ENCODE measurements at places on chromosomes 2 and 18.
A peak's percentile ranks its signal among the peaks of the same experiment; 100 is the strongest.

- no peak for DNase-seq
Observed at GRCh38 chr2:148031152-148031551, 10.3 kb downstream of the MBD5 start.

GRCh38 chr18:74994502-74995418 lies 214.2 kb downstream of the PTGR3 start:
- DNase-seq: no peak

- DNase-seq: no peak
Observed at GRCh38 chr2:121965661-121966060, 210.2 kb downstream of the TSN start.

- DNase-seq: peak; percentile 11
Observed at GRCh38 chr18:2104620-2105462, 466.5 kb downstream of the METTL4 start.

- DNase-seq: no peak
Observed at GRCh38 chr2:234146087-234146826, 95.8 kb downstream of the SPP2 start.

DNA sequence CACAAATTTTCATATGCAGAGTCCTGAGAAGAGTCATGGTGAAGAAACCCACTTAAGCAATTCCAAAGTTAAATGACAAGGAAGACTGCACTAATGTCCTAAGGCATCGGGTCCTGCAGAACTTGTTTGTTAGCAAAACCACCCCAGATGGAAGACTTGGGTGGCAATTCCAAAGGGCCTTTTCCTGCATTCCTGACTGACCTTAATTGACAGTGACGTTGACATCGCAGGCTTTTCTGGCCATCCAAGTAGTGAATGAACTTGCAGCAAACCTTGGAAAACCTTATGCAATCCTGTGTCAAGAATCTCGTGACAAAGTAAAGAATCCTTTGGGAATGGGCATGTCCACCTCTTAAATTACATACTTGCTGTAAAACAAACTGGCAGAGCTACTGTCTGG lies 112.5 kb upstream of the SH3BP4 start:
- no peak for DNase-seq

DNA sequence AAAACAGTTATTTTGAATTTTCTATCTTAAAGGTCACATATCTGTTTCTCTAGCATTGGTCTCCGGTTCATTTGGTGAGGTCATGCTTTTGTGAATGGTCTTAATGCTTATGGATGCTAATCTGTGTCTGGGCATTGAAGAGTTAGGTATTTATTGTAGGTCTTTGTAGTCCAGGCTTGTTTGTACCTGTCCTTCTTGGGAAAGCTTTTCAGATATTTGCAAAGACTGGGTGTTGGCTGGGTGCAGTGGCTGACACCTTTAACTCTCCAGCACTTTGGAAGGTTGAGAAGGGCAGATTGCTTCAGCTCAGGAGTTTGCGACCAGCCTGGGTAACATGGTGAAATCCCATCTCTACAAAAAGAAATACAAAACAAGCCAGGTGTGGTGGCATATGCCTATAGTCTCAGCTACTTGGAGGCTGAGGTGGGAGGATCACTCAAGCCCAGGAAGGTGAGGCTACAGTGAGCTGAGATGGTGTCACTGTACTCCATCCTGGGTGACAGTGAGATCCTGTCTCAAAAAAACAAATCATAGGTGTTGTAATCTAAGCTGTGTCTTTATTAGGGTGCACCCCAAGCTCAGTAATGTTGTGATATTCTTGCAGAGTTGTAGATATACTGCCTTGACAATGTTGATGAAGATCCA lies 82.3 kb downstream of the FAM117B start:
- DNase-seq: no peak

GRCh38 chr2:219441451-219442255 lies 7.0 kb downstream of the SPEG start:
- DNase-seq: peak; percentile 26

- DNase-seq: no peak
Observed at GRCh38 chr2:175253871-175254270, 72.4 kb upstream of the ATP5MC3 start.

- no peak for DNase-seq
Observed at GRCh38 chr2:210660-211059, 53.2 kb downstream of the SH3YL1 start.

DNA sequence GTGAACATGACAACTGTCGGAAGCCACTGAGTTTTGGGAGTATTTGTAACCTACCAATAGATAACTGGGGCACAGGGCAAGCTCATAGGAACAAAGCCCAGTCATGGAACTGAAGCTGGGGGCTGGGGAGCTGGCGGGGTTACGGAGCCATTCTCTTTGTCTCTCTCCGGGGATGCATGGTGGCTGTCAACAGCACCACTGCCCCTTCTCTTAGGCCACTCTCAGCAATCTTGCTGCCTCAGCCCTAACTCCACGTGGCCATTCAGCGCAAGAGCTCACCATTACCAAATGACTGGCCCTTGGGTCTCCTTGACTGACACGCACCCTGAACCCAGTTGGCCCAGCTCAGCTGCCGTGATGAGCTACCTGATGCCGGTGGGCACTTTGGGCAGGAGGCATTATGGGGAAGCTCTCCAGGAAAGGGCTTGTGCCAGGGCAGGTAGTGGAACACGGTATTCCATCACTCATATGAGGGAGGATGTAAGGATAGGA lies 33.6 kb upstream of the ODC1 start:
- DNase-seq: no peak

DNA sequence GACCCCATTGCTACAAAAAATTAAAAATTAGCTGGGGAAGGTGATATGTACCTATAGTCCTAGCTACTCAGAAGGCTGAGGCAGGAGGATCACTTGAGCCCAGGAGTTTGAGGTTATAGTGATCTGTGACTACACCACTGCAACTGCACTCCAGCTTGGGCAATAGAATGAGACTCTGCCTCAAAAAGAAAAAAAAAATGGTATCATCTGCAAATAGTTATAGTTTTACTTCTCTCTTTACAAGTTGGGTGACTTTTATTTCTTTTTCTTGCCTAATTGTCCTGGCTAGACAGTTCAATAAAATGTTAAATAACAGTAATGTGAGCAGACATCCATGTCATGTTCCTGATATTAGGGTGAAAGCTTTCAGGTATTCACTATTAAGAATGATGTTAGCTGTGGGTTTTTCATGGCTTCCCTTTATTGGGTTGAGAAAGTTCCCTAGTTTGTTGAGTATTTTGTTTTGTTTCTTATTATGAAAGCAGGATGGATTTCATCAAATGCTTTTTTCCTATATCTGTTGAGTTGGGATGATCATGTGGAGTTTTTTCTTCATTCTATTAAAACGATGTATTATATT lies 24.9 kb upstream of the ACOXL start:
- DNase-seq: no peak

- no peak for DNase-seq
Observed at GRCh38 chr2:102872388-102872787, 110.6 kb downstream of the TMEM182 start.

GRCh38 chr18:79136742-79137141 lies 67.5 kb downstream of the ATP9B start:
- DNase-seq: no peak

DNA sequence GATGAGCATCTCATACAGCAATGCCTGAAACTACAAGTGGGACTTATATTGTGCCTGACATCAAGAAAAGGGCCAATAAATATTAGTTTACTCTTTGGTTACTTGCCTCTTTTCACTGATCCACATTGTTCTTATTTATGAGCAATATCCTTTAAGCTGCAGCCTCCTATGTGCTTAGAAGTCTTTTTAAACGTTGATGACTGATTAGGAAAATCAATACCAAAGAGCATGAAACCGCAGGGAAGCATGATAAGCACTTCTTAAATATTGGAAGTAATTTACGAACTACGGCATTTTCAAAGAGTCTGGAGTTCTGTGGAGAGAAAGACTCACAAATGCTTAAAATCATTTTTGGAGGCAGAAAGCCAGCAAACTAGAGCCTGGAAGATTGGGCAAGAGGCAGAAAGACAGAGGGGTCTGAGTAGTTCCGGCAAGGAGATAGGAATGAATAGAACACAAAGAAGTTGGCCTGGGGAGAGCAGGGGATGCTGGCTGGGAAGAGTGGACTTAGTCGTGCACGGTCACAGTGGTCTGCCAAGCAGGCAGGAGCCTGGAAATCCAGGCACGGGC lies 122.6 kb upstream of the NOSTRIN start:
- DNase-seq: no peak

DNA sequence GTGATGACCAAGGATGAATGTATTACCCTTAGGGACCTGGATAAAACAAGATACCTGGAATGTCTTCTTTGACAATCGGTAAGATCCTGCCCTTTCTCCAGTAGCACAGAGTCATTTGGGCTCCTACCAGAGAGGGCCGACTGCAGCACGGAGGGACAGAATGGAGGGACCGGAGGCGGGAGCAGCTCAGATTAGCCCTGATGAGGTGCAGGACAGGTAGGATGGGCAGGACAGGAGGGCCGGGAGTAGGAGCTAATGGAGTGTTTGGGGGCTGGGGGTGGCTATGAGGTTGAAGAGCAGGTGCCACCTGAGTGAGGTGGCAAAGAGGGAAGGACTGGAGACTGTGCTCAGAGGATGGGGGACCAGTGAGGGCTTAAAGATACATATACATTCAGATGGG lies 9.9 kb upstream of the PRELID3A start:
- DNase-seq: no peak

GRCh38 chr2:48691935-48692691 lies 63.4 kb downstream of the LHCGR start:
- no peak for DNase-seq

DNA sequence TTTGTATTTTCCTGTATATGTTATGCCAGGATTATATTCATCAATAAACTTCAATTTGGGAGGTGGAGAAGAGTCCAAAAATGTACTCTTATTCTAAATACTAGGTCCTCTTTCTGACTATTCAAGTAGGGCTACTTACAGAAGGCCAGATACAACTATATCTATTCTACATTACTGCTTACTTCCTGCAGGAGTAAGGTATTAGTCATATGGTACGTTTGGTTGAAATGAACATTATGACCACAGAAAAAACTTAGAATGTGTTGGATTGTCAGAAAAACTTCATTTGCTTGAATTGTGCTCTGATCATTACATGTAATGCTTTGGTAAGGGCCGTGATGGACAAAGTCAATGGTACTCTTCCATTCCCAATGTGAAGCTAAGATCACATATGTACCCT lies 35.0 kb downstream of the STAT4 start:
- no peak for DNase-seq

- DNase-seq: no peak
Observed at GRCh38 chr18:32333781-32334180, 136.9 kb downstream of the GAREM1 start.

DNA sequence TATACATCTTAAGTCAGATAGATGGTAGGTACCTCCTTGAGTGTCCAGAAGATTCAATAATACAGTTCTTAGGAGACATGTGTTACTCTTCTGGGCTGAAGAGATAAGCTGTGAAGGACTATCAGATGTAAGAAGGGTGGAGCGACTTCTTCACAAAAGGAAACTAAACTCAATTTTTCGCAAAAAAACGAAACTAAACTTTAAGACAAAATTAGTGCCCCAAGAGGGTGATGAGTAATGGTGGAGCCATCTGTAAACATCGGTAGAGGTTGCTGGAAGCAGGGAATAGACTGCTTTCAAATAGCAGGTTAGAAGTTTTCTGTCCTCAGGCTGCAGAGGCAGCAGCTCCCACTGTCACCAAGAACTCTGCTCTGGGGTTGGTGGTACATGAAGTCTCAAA lies 111.6 kb upstream of the TACR1 start:
- no peak for DNase-seq

GRCh38 chr2:26971911-26972786 lies 1.7 kb downstream of the MAPRE3 start:
- no peak for DNase-seq

DNA sequence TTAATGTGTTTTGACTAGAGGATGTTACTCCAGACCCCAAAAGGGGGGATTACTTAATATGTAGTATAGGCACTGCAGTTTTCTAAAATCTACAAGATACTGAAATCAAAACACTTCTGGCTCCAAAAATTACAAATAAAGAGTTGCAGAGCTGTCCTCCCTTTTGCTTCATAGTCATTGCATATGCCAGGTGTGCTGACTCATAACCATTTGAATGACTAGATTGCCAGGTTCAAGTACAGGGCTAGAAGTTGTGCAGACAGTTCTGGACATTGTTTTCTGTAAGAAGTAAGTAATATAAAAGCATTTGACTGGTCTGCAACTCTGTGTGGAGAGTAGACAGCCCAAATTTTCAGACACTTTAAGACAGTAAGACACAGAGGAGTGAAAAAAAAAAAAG lies 6.7 kb downstream of the CWC22 start:
- no peak for DNase-seq

Data from effector CD4-positive, alpha-beta T cell (primary cell).